Thoracic aorta endothelial cell (primary cell): ENCODE measurements at places on chromosomes 7 and 10. TPM values are rescaled to one million over a fixed set of nuclear protein-coding genes. Genes with fewer than 3 reads are reported as not detected.

Gene STOX1
- total RNA-seq = under 0.01 and 0.14 TPM in 2 replicates

Gene SORCS3
- not detected in 2 replicates for total RNA-seq

Gene CUZD1
- total RNA-seq = 2.1 TPM in 2 replicates

Gene FZD8
- 15.3 and 22.5 TPM in 2 replicates for total RNA-seq

Gene PTF1A
- not detected in 2 replicates for total RNA-seq

Gene C10orf143
- 0.57 TPM in 1 of 2 replicates, not detected in the other for total RNA-seq

Gene KIF11
- 58.8 and 83.2 TPM in 2 replicates for total RNA-seq

Gene DOCK4
- total RNA-seq = 313 and 365 TPM in 2 replicates

Gene IFIT2
- total RNA-seq = 1.7 and 2.4 TPM in 2 replicates
